ENCODE measurements at places on chromosomes 1 and 21.

DNA sequence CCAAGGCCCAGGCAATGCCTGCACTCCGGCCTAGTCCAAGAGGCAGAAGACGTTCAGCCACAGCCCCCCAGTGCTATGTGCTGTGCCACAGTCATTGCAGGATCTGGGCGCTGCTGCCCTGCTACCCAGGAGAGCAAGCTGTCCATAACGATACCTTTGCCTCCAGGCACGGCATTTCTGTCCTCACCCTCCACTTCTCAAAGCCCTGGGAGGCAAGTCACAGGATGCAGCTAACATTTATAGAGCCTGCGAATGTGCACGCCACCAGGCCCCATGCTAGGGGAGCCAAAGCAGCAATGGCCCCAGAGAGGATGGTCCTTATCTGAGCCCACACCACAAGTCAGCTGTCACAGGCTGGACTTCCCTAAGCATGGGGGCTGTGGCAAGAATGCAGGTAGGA, 13.8 kb downstream of the LRP8 start:
- no peak for DNase-seq

- DNase-seq: peak; percentile 97
Observed at GRCh38 chr1:77978969-77979876, at the start of gene FUBP1. Gene FUBP1, minus strand, starts transcription at chr1:77979072. Its CDS starts 68 bp downstream, at chr1:77979004.

DNA sequence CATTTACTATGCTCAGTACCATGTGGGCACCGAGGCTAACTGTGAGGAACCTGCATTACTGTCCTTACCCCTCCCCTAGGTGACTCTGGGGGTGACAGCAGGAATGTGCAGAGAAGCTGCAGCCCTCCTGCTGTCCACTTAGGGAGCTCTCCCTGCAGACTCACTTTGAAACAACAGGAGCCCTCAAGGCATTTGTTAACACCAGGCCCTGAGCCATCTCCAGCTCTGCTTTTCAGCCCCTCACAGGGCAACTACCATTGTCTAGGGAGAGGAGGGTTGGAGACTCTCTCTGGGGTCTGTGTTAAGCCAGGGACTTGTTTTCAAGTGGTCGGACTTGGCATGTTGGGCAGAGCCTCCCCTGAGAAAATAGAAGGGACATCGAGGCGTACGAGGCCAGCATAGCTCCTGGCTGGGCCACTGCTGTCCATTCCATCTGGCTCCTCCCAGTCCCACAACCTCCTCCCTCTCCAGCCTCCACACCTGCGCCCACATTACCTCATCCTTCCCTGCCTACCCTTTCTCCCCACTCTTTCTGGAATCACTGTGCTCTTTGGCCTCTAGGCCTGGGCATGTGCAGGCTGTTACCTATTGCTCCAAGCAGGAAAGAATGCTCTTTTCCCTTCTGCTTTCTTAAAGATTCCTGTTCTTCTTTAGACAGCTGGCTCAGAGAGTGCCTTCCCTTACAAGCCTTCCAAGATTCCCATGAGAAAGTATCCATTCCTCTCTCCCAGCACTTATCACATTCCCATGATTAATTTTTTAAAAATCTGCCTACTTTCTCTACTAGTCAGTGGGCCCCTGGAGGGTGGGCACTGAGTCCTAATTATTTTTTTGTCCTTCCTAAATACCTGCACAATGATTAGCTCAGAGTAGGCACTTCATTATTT, 102.7 kb upstream of the GCLM start:
- no peak for DNase-seq

- DNase-seq: no peak
Observed at GRCh38 chr1:240465531-240465940, 146.4 kb downstream of the GREM2 start.

DNA sequence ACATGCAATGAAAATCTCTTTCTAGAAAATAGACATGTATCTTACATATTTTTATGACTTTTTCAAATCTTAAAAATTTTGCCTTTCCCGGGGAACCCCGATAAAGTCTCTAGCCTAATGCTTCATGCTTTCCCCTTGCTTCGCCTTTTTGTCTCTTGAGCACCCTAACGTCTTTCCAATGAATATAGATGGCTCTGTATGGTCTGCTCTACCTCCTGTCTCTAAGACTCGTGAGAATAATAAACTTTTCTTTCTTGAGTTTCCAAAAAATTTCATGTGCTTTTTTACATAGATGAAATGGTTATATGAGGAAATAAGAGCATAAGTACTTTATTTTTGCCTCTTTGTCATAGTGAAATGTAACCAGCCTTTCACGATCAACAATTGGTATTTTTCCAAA, 202.6 kb downstream of the PDE4B start:
- no peak for DNase-seq

GRCh38 chr21:33954395-33954794, 38.8 kb upstream of the ATP5PO start:
- DNase-seq: no peak

- DNase-seq: no peak
Observed at GRCh38 chr21:24007592-24007991, 1599.7 kb downstream of the MRPL39 start.

- DNase-seq: peak; percentile 88
Observed at GRCh38 chr1:21937372-21938121, 437 bp upstream of the HSPG2 start.

- no peak for DNase-seq
Observed at GRCh38 chr1:6985549-6986276, 200.5 kb downstream of the CAMTA1 start.

DNA sequence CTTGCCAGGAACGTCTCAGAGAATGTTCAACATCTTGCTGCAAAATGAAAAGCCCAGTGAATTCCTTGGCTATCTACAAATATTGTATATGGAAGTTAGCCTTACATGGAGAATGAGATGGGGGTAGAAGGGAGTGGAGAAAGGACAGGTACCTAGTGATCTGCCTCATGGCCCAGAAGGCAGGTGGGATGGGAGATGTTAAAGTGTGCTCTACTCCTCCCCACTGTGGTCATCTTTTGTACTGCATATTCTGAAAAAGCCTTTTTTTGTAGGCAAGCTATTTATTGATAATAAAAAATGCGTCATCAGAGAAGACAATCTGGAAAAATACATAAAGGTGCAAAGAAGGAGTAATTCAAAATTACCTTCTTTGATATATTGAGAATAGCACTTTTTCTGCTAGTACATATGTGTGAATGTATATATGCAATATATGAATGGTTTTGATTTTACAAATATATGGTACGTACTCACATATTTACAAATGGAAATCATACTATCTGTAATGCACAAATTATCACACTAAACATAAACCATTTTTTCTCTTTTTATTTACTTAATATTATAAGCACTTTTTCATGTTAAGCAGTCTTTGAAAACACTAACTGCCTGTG, 19.1 kb upstream of the SLC5A9 start:
- no peak for DNase-seq

DNA sequence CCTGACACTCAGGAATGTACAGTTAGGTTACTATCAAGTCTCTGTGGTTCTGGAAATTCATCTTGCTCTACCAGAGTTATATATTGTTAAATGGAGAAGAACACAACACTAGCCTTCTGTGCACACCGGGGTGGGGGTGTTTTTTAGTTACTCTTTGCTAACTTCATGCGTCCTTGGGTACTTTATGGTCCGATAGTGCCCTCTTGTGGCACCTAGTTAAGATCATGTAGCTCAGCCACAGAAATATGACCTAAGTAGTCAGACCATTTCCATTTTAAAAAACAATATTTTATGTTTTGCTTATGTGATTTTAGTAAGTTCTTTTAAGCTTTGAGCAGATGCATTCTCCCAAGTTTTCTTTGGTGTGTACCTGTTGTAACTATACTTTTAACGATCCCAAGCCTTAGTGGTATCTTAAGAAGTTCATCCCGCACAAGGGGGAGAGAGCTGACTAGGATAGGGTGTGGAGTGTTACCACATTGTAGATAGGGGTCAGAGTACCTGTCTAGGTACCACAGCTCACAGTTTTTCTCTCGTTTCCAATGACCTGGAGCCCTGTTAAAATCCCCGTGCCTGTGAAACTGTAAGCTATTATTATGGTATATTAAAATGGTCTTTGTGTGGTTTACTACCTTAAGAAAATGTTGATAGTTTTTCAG, 20.6 kb upstream of the SH3D21 start:
- DNase-seq: peak; percentile 53

DNA sequence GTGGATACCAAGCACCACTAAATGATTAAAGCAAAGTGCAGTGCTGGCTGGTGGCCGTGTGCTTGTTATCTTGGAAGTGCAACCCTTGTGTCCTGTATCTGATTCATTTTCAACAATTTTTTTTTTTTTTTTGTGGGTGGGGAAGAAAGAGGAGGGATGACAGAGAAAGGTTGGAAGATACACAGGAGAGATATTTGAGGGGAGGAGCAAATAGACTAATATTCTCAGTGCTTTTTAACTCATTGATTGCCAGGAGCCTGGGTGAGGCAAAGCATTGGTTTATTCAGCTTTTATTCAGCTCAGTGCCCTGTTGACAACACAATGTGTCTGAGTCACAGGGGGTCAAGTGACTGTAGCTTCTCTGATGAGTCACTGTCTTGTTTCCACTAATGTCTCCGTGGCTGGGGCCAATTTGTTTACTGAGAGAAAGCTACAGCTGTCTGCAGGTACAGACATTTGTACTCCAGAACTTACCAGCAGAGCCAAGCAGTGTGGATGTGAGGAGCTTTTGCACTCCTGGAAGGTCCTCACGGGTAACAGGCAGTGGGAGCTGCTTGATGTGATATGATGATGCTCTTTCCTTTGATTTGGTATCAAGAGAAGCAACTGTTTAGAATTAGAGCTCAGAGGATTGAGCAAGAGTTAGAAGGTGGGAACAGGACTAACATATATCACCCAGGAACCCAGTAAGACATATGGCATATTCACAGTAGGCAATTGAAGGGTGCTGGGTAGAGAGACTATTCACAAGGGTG, 23.6 kb upstream of the DNM3 start:
- DNase-seq: no peak

GRCh38 chr1:221200464-221200863, 321.2 kb downstream of the HLX start:
- no peak for DNase-seq

GRCh38 chr1:23591460-23592208, 32.3 kb upstream of the ID3 start:
- no peak for DNase-seq

DNA sequence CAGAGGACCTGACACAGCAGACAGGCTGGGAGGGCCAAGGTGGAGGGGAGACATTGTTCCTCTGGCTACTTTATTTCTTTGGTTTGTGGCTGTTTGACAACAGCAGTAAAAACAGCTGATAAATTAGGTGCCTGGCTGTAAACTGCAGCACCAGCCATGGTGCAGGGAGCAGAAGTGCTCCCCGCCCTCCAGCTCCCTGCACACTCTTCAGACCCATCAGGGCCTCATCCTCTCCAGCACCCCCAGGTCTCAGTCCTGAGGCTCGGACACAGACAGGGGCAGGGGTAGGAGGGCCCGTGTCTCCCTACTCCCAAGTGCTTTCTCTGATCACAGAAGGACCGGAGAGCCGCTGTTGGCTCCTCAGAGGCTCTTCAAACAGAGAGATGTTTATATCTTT, 17.7 kb upstream of the LRRN2 start:
- no peak for DNase-seq

- DNase-seq: no peak
Observed at GRCh38 chr1:96840396-96840795, 118.8 kb downstream of the PTBP2 start.

DNA sequence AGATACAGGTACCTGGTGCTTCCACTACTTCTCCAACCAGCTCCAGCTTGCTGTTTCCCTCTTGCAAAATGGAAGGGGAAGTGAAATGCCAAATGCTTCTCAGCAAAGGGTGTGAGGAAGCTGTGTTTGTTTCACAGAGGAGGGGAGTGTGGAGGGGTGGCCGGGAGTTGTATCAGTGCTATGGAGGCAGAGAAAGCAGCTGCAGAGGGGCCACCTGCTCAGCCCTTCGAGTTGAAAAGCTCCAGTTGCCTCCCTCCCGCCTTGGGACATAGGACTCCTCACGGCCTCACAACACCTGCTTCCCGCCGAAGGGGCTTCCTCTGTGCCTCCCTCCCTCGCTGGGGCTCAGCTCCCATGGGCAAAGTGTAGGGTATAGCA, 12.1 kb upstream of the LINGO4 start:
- no peak for DNase-seq

GRCh38 chr1:47388030-47388890, 27.8 kb upstream of the FOXE3 start:
- no peak for DNase-seq

DNA sequence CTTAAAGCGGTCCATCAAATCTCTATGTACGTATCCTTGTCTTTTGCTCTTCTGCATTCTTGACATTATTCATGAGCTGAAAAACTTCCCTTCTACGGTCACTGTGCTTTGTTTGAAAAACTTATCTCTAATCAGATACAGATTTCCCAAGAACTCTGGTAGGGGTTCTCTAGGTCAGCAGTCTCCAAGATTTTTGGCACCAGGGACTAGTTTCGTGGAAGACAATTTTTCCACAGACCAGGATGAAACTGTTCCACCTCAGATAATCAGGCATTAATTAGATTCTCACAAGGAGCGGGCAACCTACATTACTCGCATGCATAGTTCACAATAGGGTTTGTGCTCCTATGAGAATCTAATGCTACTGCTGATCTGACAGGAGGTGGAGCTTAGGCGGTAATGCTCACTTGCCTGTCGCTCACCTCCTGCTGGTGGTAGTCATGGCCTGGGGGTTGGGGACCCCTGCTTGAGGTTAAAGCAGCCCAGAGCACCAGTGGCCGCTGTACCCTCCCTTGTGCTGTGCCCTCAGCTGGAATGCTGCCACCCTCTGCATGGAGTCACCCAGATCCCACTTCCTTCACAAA, 30.8 kb downstream of the AK2 start:
- DNase-seq: no peak

GRCh38 chr1:12617511-12617900, 504 bp downstream of the DHRS3 start:
- no peak for DNase-seq

DNA sequence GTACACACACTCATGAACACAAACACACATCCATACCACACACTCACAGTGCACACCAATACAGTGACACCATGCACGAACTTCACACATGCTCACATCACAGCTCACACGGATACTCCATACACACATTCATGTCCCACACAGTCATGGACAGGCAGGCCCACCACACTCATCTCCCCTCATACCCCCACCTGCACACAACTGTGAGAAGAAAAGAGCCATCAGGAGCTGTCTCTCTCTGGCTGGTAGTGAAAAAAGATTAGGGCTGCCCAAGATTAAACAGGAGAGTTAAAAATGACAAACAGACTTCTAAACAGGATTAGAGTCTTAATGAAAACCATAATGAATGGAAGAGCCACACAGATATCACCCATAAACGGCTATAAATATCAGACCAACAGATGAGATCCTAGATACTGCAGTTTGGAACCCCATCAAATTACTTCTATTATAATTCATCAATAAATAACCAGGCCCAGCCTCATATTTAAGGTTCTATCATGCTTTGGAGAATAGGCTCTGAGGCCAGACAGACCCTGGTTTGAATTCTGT, 122.3 kb downstream of the PLXNA2 start:
- no peak for DNase-seq

GRCh38 chr1:245108246-245108645, 46.5 kb upstream of the KIF26B start:
- DNase-seq: no peak

GRCh38 chr1:60059468-60059867, 14.1 kb downstream of the C1orf87 start:
- no peak for DNase-seq
